ENCODE measurements at places on chromosomes 5 and 9.

DNA sequence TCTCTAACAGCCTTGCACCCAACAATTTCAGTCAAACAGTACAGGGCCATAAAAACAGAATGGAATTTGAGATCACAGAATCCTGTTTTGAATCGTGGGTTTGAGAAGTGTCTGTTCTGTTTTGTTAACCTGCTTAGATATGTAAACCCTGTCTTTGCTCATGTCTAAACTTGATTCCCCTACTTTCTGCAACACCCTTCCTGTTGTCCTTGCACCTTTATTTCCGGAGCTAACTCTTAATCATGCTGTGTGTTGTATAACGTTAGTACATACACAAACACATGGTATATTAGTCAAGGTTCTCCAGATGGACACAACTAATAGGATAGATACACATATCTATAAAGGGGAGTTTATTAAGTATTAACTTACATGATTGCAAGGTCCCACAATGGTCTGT lies 2229.2 kb upstream of the C9orf72 start:
- no peak overlapping the region for H3K4me3 ChIP-seq
- no peaks in the 10 kb centered on the region for H3K4me1 ChIP-seq
- peaks cover 2% of the 10 kb centered on the region for H3K36me3 ChIP-seq
- no peaks in the 10 kb centered on the region for H3K27me3 ChIP-seq

GRCh38 chr9:4118666-4119065 lies 181.2 kb downstream of the GLIS3 start:
- H3K4me3 ChIP-seq = no peak overlapping the region
- H3K4me1 ChIP-seq = no peaks in the 10 kb centered on the region
- no peak for DNase-seq
- H3K36me3 ChIP-seq = peaks cover 2% of the 10 kb centered on the region

DNA sequence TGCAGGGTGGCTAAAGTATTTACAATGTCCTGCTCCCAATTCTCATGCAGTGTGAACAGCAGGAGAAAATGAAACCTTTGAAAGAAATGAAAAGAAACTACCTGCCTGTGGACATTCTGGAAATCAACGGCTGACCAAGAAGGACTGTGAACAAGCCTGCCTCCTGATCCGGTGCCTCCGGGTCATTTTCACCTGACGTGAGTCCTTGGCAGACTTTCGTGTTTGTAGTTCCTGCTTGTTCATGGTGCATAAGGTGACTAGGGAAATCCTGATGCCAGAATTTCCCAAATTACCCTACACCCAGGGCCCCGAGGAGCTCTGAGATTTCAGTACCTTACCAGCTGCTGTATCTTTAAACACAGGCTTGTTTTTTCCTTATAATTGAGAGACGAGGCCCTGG lies 317.5 kb downstream of the TLE1 start:
- no peaks in the 10 kb centered on the region for H3K36me3 ChIP-seq
- no peak for DNase-seq
- no peak overlapping the region for H3K27ac ChIP-seq
- no peaks in the 10 kb centered on the region for H3K4me1 ChIP-seq
- H3K27me3 ChIP-seq = no peaks in the 10 kb centered on the region

- H3K27me3 ChIP-seq = no peaks in the 10 kb centered on the region
- H3K27ac ChIP-seq = no peak overlapping the region
- no peaks in the 10 kb centered on the region for H3K4me1 ChIP-seq
- no peak overlapping the region for H3K4me3 ChIP-seq
Measured at GRCh38 chr9:128621730-128622455, 34.8 kb downstream of the DYNC2I2 start.

- no peak for DNase-seq
- no peak overlapping the region for H3K27ac ChIP-seq
- no peaks in the 10 kb centered on the region for H3K4me1 ChIP-seq
- no peak overlapping the region for H3K4me3 ChIP-seq
- H3K36me3 ChIP-seq = no peaks in the 10 kb centered on the region
Measured at GRCh38 chr5:6995115-6995514, 281.9 kb downstream of the TENT4A start.

DNA sequence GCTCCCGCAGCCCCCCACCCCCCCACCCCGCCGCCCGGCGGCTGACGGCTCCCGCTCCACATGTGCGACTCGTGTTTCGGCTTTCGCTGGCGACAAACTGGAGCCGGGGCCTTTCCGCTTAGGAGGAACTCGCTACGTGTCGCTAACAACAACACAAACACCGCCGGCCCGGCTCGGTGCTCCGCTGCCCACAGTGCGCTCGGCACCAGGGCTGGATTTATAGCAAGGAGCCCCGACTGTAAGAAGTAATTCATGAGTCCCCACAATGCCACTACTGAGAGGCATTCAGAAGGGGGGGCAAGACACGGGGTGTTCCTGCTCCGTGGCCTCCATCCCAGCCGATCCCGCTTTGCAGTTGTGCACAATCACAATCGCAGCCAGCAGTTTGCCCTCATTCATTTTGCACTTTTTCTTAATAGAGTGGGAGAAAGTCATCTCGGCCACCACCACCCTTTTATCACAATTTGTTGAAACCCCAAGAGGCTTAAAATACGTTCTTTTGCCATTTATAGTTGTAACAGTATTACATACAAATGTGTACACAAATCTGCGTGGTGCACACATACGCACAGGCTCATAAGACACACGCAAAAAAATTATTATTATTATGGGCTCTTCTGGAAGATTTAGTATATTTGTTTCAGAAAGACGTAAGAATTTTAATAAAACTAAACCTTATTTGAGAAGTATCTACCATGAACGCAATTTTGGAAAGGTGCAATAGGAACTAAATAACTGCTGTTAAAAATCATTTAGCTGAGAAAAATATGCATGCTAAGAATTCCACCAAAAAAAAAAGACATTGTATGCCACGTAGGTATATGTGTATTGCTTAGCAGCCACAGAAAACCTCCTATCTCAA lies 48.1 kb downstream of the EBF1 start:
- no peak overlapping the region for H3K27ac ChIP-seq
- no peaks in the 10 kb centered on the region for H3K4me1 ChIP-seq
- H3K4me3 ChIP-seq = no peak overlapping the region

- peaks cover 3% of the 10 kb centered on the region for H3K36me3 ChIP-seq
- no peak overlapping the region for H3K4me3 ChIP-seq
Measured at GRCh38 chr5:157431544-157432200, 28.3 kb upstream of the NIPAL4 start.

DNA sequence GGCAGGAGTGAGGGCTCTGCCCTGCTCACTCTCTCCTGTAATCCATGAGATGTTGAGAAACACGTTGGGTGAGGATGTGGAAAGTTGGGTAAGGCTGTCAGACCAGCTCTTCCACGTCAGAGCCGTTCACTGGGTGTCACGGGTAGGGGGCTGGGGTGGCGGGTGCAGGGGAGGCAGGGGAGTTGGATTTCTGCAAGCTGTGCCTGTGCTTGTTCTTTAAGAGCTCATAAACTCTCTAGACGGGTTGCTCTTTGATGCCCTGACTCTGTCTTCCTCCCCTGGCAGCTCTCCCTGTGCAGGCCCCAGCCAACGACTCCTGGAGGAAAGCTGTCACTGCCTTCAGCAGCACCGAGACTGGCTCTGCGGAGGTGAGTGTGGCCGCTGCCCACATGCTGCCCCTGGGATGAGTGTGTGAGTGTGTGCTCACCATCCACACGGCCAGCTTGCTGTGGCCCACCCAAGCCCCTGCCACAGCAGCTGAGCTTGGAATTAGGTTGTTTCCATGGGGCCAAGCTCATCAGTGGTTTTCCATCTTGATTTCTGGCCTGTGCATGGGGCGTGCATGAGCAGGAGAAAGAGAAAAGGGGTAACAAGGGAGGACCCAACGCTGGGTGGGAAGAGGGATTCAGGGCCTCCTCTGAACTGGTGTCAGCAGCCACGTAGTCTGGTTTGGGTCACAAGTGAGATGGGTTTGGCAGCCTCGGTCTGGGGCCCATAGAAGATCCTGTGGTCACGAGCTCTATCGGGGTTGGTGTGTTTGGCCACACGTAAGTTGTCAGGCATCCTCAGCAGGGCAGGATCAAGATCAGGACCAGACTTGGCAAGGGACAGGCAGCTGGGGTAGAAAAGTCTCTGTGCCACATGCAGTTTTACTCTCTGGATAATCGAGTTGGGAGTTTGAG lies 21.0 kb upstream of the POMT1 start:
- no peak for DNase-seq
- no peaks in the 10 kb centered on the region for H3K27me3 ChIP-seq
- peak overlapping the region; percentile 41 for H3K27ac ChIP-seq
- H3K4me3 ChIP-seq = no peak overlapping the region
- peaks cover 82% of the 10 kb centered on the region for H3K36me3 ChIP-seq

DNA sequence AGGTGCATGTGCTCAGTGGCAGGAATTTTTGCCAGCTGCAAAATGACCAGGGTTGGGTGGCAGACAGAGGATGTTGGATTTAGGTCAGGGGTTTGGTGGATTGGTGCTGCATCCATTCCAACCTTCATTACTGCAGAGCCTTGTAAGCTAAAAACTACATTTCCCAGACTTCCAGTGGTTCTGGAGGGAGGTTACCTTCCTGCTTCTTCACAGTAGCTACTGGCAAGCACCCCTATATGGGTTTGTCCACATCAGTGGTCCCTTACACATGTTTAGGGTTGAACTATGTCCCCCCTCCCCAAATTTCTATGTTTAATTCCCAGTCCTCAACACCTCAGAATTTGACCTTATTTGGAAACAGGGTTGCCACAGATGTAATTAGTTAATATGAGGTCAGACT lies 20.7 kb upstream of the IL17B start:
- H3K27me3 ChIP-seq = peaks cover 32% of the 10 kb centered on the region
- DNase-seq = no peak
- no peak overlapping the region for H3K27ac ChIP-seq
- H3K36me3 ChIP-seq = no peaks in the 10 kb centered on the region
- no peaks in the 10 kb centered on the region for H3K4me1 ChIP-seq

DNA sequence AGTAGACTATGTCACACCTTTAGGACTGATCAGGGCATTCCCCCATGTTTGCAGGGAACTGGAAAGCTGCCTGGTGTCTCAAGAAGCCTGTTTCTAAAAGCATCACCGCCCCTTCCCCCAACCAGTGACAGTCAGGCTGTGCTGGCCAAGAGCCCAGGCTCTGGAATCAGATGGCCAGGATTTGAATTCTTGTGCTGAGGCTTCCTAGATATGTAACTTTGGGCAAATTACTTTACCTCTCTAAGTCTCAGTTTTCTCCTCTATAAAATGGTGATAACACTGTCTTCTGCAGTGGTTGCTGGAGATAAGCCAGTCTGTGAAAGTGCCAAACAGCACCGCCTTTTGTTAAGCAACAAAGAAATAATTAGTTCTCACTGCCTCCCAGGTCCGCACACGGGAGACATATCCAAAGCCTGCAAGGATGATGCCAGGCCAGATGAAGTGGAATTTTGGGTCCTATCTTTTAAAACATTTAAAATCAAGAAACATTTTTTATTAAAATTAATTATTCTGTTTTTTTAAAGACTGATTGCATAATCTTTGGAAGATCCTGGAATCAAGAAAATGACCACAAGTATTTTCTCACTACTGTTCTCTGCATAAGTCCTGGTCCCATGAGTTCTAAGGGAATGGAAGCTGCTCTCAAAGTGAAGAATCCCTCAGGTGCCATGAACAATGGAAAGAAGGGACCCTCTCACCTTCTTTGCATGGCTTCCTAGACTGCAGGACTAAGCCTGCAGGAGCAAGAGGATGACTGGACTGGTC lies 13.9 kb downstream of the SLC31A2 start:
- H3K27ac ChIP-seq = no peak overlapping the region
- DNase-seq = no peak
- peaks cover 41% of the 10 kb centered on the region for H3K36me3 ChIP-seq

- DNase-seq = no peak
- no peaks in the 10 kb centered on the region for H3K36me3 ChIP-seq
- H3K27ac ChIP-seq = no peak overlapping the region
- no peak overlapping the region for H3K4me3 ChIP-seq
- H3K27me3 ChIP-seq = no peaks in the 10 kb centered on the region
Measured at GRCh38 chr5:114316167-114316566, 45.7 kb upstream of the KCNN2 start.

DNA sequence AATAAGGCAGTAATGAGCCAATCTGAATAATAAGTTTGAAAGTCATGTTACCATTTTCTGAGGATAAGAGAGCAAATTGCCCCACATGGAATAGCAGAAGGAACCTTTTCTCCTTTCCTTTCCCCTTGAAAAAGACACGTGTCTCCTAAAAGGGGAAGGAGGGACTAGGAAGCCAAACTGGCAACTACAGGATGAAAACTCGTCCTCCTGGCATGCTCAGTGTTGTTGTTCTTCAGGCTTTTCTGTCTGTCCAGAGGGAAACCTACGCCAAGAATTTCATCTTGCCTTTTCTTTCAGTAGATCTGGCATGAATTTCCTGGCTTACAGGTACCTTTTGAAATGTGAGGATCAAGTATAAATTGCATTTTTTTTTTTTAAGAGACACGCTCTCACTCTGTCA lies 355.9 kb upstream of the TLE4 start:
- H3K36me3 ChIP-seq = no peaks in the 10 kb centered on the region
- H3K27me3 ChIP-seq = no peaks in the 10 kb centered on the region
- H3K27ac ChIP-seq = no peak overlapping the region
- no peaks in the 10 kb centered on the region for H3K4me1 ChIP-seq
- no peak overlapping the region for H3K4me3 ChIP-seq

GRCh38 chr9:93683331-93684134 lies 107.1 kb downstream of the PHF2 start:
- DNase-seq = peak; percentile 6
- H3K27me3 ChIP-seq = peaks cover 19% of the 10 kb centered on the region
- no peak overlapping the region for H3K27ac ChIP-seq
- H3K4me3 ChIP-seq = no peak overlapping the region
- no peaks in the 10 kb centered on the region for H3K36me3 ChIP-seq
- H3K4me1 ChIP-seq = peaks cover 9% of the 10 kb centered on the region

GRCh38 chr5:155728857-155729683 lies 597.9 kb upstream of the SGCD start:
- peak overlapping the region; percentile 65 for H3K4me3 ChIP-seq
- H3K27ac ChIP-seq = peak overlapping the region; percentile 27
- H3K4me1 ChIP-seq = peaks cover 22% of the 10 kb centered on the region
- peaks cover 68% of the 10 kb centered on the region for H3K27me3 ChIP-seq
- H3K36me3 ChIP-seq = no peaks in the 10 kb centered on the region
- no peak for DNase-seq

GRCh38 chr5:10528056-10528816 lies 35.6 kb upstream of the ANKRD33B start:
- H3K27me3 ChIP-seq = peaks cover 32% of the 10 kb centered on the region
- H3K4me3 ChIP-seq = no peak overlapping the region

DNA sequence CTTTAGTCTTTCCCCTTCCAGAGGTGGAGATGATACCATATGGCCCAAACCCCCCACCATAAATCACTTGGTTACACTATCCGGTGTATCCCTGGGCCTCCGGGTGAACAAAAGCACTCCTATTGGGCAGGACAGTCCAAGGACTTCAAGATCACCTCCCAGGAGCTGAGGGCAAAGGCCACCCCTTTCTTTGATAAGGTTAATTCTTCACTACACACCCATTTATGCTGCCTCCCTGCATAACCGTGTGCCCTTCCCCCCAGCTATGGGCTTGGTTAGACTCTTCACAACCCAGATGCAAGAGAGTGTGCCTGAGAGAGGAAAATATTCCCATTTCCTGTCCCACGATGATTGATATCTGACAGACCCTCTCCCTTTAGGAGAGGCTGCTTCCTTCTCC lies 64.8 kb upstream of the PRRC1 start:
- peaks cover 2% of the 10 kb centered on the region for H3K36me3 ChIP-seq
- no peak for DNase-seq
- H3K27me3 ChIP-seq = peaks cover 58% of the 10 kb centered on the region
- no peak overlapping the region for H3K4me3 ChIP-seq
